ENCODE measurements at places on chromosomes 7 and 10.

DNA sequence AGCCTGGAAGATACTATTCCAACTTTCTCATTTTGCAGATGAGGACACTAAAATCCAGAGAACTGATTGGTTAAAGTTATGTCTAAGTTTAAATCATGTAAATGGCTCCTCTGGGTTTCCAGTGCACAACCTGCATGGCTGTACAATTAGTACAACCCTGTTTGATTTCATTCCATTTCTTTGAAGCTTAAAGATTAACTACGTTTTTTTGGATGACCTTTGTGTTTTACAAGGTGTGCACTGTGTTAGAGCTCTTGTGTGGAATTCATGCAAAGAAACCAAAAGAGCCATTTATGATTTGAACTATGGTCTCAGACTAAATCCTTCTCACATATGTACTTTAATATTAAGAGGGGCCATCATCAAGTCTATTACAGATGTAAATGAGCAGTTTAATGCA, 149.5 kb downstream of the TMEM168 start:
- no peak for DNase-seq

GRCh38 chr7:2777898-2778535, 66.1 kb downstream of the GNA12 start:
- DNase-seq, result no peak

DNA sequence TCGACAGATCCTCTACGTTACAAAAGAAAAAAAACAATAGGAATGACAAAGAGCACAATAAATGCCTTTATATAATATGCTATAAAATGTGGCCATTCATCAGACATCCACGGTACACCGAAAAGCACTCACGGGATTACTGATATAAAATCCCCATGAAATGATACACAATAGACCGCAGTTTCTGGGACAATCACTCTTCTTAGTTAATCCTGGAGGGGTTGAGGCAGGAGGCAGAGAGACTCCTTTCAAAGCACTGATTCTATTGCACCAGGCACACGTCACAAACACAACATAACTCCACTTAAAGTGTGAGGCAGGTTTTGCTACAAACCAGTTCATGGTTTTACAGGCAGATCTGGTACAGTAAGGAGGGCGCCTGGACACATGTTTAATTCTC, 113.8 kb downstream of the FGFR2 start:
- DNase-seq, result no peak

- no peak for DNase-seq
These were observed 55.0 kb downstream of the PDIA4 start for GRCh38 chr7:148973256-148973655.

DNA sequence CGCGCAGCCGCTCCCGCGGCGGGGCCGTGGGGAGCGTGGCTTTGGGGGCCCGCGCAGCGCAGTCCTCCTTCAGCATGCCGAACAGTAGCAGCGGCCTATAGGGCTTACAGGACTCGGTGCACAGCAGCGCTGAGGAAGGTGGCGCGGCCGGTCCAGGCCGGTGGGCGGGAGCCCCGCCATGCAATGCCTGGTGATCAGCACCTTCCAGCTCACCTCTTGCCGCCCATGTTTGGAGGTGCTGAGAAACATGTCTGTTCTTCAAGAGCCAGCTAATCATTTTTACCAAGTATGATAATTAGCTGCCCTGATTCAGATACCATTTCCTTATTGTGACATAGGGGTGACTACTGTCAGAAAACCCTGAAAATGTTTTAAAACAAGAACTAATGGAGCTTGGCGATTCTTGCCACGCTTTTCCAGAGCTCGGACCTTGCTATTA, 33.5 kb upstream of the SFTPD start:
- DNase-seq, result no peak

DNA sequence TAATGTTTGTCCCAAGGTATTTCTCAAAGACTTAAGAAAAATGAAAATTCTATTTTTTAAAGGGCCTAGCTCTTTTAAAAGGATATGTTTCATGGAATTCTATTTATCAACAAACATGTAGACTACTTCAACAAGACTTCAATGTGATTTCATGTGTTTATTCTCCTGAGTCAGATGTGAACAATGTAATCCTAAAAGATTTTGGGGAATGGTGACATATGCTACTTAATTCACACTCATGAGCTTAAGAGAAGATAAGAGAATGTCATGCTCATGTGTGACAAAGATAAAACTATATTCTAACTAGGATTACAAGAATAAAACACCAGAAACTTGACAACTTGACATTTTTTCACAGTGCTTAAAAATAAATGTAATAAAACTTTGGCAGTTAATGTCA, 127.5 kb downstream of the TES start:
- no peak for DNase-seq

DNA sequence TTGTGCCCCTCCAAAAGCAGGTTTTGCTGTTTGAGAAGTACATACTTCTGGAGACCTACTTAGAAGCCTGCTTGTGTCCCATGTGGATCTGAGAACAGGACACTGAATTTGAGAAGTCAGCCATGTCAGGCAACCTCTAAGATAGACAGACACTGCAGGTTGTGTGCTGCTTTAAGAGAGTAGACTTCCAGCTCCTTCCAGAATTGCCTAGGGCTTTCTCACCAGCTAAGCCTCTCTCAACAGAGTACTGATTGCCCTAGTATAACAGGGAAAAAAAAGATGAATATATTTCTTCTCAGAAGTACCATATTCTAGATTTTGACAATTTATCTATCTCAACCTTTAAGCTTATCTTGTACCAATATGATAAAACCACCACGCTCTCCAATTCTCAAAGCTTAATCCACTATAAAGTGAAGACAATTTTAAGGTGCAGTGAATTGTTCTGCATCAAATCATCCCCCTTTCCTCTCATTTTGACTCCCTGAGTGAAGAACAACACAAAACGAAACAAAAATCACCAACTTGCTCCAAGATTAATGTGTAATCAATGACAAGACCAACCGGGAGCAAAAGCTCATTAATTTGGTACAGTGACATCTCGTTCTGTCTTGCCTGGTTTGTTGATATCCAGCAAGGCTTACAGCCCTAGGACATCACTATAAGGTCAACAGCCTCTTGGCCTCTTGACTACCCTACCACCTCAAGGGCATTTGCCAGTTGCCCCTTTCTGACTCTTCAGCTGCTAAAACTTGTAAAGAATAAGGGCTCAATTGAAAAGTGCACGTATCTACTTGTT, 214.6 kb downstream of the SORCS1 start:
- no peak for DNase-seq

- DNase-seq, result no peak
These were observed 38.0 kb upstream of the AQP1 start for GRCh38 chr7:30873656-30874055.

DNA sequence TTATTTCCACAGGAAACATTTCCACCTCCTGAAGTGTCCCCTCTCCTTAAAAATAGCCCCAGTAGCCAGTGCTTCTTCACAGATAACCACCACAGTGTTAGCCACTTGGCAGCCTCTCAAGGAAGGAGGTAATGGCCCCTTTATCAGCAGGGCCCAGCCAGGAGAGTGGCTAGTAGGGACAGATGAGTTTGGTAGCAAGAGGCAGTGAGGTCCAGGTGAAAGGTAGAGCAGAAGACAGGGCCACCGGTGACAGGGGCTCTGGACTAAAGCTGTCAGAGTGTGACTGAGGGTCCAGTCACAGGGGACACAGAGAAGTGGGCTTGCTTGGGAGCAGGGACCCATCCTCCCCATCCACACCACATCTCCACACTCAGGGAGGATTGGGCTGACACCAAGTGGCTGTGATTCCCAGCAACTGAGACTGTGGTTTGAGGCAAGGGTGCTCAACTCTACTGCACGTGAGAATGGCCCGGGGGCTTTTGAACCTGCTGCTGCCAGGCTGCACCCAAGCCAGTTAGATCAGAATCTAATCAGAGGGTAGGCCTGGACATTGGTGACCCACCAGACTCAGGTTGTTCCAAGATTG, 52.2 kb downstream of the C10orf120 start:
- no peak for DNase-seq

DNA sequence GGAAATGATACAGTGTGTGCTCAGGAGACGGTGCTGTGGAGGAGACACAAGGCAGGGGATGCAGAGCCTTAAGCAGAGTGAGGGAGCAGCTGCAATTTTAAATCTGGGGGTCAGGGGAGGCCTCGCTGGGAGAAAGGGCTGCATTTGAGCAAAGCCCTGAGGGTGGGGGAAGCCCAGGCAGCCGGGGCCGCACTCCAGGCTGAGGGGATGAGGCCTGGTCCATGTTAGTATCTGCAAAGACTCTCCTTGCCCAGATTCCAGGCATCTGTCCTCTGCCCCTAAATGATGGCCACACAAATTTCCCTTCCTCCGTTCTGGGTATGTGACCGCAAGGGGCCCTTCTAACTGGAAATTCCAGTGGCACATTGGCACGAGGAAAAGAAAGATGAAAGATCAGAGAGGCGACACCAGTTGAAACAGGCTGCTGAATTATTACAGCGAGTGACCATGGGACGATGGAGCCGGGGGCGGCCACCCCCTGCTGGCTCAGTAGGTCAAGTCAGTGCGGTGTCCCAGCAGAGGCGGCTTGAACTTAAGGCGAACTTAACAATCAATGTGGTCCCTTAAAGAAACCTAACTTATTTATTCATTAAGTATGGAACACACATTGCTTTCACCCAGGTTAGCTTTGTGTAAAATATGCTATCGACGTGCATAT, 62.3 kb upstream of the KAT6B start:
- no peak for DNase-seq

DNA sequence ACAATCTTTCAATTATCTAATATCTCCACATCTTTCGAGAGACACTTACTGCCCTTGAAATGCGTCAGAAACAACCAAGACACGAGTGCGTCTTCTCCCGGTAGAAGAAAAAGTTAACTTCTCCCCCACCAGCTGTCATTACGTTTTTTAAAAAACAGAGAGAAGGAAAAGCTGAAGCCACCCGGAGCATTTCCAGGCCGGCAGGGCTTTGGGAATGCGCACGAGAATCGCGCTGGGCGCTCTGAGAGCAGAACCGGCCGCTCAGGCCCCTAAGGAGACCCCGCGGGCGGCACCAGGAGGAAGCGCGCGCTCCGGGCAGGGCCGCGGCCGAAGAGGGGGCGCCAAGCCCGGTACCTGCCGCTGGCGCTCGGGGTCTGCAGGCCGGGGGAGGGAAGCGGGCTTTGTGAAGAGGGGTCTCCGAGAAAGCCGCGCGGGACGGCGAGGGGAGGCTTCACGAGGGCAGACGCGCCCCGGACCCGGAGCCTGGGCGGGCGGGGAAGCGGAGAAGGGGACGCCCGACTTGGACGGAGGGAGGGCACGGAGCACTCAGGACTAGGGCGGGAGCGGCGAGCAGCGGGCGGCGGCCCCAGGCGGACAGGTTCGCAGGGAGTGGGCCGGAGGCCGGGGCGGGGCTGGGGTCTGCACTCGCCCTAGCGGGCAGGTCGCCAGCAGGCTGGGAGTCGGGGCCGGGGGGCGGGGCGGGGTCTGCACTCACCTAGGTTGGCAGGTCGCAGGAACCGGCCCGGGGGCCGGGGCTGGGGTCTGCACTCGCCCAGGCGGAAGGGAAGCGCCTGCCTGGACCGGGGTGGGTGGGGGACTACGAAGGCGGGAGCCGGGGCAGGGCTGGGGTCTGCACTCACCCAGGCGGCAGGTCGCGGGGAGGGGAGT, 932 bp downstream of the ESYT2 start:
- DNase-seq, result peak; percentile 65

DNA sequence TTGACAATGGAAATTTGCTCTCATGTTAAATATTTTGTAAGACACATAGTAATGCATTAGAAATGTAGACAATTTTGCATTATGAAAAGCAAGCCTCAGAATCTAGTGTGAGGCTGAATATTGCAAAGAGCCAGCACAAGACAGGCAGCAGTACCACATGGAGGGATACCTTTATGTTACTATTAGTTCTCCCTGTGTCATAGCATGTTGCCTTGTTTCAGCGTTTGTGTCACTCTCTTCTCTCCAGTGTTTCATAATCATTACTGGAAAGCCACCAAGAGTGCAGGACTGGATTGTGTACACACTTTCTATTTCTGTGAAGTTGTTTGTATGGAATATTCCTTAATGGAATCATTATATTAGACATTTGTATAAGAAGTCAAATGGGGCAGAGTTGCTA, 8.5 kb downstream of the AHR start:
- DNase-seq, result no peak

DNA sequence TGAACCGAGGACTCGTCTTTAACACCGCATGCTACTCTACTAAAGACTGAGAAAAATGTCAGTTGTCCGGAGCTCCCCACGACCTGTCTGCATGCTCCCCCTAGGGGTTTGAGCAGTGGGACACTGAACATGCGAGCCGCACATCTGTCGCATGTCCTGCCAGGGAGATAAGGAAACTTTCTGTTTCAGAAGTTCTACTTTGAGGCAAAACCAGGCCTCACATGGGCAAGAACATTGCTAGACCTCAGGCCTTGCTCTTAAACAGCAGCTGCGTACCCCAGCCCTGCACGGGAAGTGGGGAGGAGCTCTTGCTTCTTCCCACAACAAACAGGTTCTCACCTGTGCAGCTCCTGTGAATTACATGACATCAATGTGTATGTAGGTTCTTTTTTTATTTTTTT, 30.3 kb upstream of the HERPUD2 start:
- no peak for DNase-seq

GRCh38 chr10:101060951-101061623, 702 bp upstream of the KAZALD1 start:
- DNase-seq, result peak; percentile 95

DNA sequence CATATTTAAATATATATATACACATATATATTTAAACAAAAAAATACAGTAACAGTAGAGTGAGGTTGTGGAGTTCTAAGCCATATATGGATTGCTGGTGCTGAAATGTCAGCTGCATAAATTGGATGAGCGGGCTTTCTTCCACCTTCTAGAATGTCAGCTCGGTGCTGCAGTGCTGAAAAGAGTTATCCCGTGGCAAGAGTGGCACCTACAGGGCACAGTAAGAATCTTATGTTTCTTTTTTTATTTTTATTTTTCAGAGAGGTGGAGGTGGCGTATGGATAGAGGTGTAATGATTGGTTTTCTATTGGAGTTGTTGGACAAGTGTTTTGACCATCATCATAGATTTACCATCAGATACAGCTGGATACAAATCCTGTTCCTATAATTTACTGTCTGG, 86.2 kb upstream of the DYNC1I1 start:
- peak; percentile 52 for DNase-seq

GRCh38 chr7:156820445-156821063, 72.4 kb downstream of the LMBR1 start:
- DNase-seq, result no peak

- no peak for DNase-seq
These were observed 5.7 kb upstream of the GDI2 start for GRCh38 chr10:5818894-5819293.

DNA sequence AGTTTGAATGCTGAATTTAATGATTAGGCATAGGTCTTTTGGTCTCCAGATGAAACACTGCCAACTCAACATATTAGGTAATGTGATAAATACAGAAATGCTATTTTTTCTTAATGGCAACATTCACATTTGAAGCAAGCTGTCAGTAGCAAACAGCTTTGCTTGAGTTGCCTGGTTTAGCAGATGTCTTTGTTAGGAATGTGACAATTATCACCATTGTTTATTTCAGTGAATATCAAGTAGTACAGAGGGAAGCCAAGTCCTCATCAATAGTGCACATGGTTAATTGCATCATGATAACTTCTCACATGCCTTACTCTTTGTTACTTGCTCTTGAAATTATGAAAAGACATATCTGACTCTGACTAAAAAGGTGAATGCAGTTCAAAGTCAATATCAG, 23.7 kb upstream of the SEPTIN7 start:
- no peak for DNase-seq

GRCh38 chr10:35456784-35457183, 120.5 kb downstream of the CCNY start:
- no peak for DNase-seq

GRCh38 chr7:43112941-43113621, 634 bp downstream of the HECW1 start:
- peak; percentile 63 for DNase-seq

GRCh38 chr7:137572056-137572784, 228.7 kb upstream of the PTN start:
- no peak for DNase-seq

- peak; percentile 9 for DNase-seq
These were observed 1212.8 kb downstream of the REEP3 start for GRCh38 chr10:64733980-64734379.
